ENCODE measurements at places on chromosomes 1 and 21. TPM values are rescaled to one million over a fixed set of nuclear protein-coding genes. Genes with fewer than 3 reads are reported as not detected.

- no peak for DNase-seq
These were observed 247.6 kb downstream of the TGFB2 start for GRCh38 chr1:218592688-218593087.

- peak; percentile 57 for DNase-seq
These were observed at the start of gene DIRAS3 for GRCh38 chr1:68049941-68050878. TSS of gene DIRAS3 (minus strand) at chr1:68050627. CDS start at chr1:68047297, 3,330 bp downstream.

DCST1 gene
- not detected for total RNA-seq

LYPLAL1 gene
- 32.5 TPM for total RNA-seq

DNA sequence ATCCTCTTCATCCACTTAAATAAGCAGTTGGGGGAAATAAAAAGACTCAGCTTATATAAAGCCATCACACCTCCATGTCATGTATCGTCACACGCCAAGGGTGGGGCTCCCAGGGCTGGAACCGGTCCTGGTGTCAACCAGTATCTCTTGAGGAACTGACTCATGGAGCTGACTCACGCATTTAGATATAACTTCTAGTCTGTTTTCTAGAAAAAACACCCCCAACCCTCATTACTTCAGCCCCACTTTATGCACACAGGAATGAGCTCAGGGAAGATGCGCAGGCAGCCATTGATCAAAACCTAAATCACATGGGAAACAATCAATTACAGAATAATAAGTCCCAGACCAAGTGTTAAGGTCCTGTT is 6.9 kb upstream of the IL22RA1 start:
- DNase-seq, result peak; percentile 47

GRCh38 chr1:206050655-206051235 is 2.2 kb upstream of the RHEX start:
- DNase-seq, result no peak

DNA sequence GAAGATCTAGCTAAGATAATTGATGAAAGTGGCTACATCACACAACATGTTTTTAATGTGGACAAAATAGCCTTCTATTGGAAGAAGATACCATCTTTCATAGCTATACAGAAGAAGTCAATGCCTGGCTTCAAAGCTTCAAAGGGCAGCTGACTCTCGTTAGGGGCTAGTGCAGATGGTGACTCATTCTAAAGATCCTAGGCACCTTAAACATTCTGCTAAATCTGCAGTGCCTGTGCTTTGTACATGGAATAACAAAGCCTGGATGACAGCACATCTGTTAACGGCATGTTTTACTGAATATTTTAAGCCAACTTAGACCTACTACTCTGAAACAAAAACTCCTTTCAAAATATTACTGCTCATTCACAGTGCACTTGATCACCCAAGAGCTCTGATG is 65.6 kb upstream of the USP24 start:
- no peak for DNase-seq

DNA sequence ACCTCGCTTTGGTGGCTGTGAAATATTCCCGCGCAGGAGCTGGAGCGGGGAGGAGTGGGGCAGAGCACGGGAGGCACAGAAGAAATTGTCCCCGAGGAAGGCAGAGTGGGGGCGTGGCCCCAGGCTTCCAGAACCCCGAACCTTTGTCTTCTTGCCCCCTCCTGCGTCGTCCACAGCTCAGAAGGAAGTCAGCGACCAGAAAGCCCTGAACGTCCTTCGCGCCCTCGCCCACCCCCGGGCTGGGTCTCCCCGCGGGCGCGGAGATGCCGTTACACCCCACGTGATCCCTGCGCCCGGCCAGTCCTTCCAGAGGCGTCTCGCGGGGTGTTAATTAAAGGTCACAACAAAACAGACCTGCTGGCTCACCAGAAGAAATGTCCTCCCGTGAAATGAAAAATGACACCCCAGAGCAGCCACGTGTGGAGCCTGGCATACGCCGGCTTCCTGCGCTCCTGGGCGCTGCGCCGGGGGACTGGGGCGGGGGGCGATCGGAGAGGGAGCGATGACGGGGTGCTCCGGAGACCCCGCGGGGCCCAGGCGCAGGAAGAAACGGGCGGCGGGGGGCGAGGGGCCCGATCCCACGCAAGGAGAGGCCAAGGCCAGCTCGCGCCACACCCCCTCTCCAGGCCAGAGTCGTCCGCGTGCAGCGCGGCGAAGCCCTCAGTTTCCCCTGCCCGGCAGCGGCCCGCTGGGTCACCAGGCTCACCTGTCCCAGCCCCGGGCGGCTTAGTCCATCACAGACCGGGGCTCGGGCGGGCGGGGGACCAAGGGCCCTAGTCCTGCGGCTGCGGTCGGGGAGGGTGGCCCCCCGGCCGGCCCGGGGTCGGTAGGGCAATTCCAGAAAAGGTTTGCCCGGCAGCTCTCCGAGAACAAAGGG is 995 bp upstream of the KIF26B start:
- DNase-seq, result peak; percentile 32

DNA sequence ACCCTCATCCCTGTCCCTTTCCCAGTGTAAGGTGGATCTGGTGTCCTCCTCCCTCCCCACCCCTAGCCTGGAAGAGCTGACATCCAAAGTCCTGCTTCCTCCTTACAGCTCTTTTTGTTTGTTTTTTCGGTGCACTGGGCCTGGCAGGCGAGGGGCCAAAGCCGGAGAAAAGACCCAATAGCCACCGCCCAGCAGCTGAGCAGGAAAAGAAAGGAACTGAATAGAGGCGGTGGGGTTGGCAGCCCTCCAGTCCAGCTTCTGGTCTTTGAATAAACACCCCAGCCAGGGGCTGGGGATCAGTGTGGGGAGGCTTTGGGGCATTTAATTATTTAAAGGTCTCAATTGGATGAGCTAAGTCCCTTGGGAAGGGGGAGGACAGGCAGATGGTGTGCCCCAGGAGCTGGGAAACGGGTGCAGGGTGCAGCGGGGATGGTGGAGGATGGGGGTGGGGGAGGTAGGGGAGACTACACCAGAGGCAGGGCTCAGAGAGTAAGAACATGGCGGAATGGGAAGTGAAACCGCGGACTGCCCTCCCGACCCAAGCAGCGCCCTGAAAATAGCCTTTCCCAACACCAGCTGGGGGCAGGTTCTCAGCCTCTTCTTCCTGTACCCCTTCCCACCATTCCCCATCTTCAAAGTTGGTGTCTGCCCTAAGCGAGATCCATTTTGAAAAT is 20.2 kb downstream of the BTG2 start:
- no peak for DNase-seq

PRAMEF12 gene
- total RNA-seq, result not detected

- DNase-seq, result no peak
These were observed 76.5 kb downstream of the SCCPDH start for GRCh38 chr1:246800756-246801155.

GRCh38 chr1:61241973-61242381 is 159.6 kb downstream of the NFIA start:
- DNase-seq, result no peak

DNA sequence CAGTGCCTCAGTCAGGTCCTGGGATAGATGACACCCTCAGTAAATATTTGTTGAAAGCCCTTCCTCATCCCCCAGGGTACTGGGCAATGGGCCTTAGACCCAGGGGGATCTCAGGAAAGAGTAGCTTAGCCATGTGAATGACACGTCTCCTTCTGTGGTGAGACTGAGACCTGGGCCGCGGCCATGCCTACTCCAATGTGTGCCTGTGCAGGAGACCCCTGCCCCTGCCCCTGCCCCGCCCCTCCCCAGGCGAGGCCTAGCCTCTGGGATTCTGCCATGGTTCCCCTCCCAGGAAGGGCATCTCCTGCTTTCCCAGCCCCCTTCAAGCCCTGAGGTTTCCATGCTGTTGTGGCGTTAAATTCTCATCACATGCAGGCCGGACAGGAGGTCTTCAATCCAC is 7.1 kb downstream of the MYOM3 start:
- DNase-seq, result no peak

- DNase-seq, result no peak
These were observed 8.5 kb downstream of the INKA2 start for GRCh38 chr1:111730706-111731105.
